Memory B cell (primary cell): ENCODE measurements at places on chromosomes 7 and 10.

- DNase-seq = peak; percentile 34
Measured at GRCh38 chr10:17669185-17669872, 25.4 kb downstream of the STAM start.

DNA sequence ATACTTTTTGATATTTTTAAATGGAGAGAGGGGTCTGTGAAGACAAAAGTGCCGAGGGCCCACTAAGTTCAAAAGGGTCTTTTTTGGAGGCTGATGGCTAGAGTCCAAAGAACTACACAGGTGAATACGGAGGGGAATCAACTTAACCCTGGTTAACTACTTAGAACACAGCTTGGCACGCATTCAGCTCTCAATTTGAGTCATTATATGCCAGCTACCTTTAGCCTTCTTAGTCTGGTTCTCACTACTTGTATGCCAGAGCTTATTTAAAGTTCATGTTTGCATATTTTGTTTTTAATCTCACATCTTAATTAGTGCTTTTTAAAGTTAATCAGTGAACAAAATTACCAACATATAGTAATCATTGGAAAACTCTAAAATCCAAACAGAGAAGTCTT lies 80.8 kb downstream of the VWDE start:
- DNase-seq = no peak

GRCh38 chr7:158127241-158127640 lies 460.4 kb downstream of the PTPRN2 start:
- DNase-seq = no peak

DNA sequence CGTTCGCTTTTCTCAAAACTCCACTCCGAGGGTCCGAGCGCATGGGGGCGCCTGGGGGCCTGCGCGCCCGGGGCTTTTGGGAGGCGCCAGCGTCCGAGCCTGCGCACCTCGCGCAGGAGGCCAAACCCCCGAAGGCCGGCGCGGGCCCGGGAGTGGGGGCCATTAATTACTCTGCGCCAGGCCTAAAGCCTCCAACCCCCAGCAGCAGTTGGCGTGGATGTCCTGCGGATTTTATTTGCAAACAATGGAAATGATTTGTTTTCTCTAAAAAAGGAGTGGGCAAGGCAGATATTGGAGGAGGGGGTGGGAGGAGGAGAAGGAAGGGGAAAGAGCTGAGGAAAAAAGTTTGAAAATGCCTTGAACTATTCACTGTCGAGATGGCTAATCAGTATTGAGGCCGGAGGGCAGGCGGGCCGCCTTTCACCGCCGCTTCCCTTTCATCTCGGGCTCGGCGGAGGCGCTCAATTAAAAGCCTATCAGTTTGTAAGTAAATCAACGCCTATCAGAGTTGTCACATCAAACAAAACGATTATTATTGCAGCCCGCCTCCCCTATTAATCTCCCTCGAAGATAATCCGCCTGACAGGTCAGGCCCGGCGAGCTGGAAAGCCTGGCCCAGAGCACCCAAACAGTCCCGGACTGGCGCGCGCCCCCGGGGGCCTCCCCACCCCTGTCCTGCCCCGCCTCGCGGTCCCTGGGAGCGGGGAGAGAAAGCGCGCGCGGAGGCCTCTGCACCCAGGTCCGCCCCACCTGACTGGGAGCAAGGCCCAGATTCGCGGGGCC lies 3.4 kb upstream of the ZNF503 start:
- no peak for DNase-seq

GRCh38 chr7:69422574-69422985 lies 175.7 kb upstream of the AUTS2 start:
- no peak for DNase-seq

GRCh38 chr10:104291439-104291951 lies 22.5 kb downstream of the GSTO2 start:
- DNase-seq = peak; percentile 86
